ENCODE measurements at places on chromosomes 12 and 14.

DNA sequence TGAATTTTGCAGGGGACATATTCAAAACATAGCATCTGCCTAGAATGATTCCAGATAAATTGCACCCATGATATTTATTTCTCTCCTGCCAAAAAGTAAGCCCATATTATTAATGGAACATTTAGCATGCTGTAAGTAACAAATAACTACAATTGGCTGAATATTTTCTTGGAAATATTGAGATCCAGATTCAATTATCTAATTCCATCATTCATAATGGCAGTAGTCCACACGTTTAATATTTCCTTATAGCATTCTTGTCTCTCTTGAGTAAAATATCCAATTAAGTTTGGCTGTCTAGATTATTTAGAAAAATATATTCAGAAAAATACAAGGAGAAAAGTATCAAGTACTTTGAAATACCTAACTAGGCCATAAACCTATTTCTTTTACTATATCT is 157.5 kb downstream of the FLRT2 start:
- no peak for DNase-seq

DNA sequence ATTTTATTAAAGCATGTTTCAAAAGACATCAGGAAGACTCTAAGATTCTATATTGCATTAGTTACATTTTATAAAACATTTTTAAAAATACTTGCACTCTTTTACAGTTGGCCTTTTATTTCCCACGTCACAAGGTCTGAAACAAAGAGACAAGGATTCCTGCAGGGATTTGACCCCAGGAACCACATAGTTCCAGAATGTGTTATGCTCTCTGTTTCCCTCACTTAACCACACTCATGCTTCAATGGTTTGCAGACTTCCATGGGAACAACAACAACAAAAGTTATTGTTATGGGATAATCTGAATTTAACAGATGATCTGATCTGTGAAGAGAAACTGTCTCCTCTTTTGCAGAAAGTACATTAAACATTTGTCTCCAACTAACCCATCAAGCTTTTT is 104.3 kb upstream of the PPFIA2 start:
- DNase-seq = peak; percentile 9

- DNase-seq = no peak
These were observed 103.5 kb upstream of the SLC38A2 start for GRCh38 chr12:46475972-46476645.

- DNase-seq = no peak
These were observed 321.6 kb upstream of the SFSWAP start for GRCh38 chr12:131389054-131390013.

GRCh38 chr12:101823891-101824290 is 6.9 kb downstream of the GNPTAB start:
- no peak for DNase-seq

DNA sequence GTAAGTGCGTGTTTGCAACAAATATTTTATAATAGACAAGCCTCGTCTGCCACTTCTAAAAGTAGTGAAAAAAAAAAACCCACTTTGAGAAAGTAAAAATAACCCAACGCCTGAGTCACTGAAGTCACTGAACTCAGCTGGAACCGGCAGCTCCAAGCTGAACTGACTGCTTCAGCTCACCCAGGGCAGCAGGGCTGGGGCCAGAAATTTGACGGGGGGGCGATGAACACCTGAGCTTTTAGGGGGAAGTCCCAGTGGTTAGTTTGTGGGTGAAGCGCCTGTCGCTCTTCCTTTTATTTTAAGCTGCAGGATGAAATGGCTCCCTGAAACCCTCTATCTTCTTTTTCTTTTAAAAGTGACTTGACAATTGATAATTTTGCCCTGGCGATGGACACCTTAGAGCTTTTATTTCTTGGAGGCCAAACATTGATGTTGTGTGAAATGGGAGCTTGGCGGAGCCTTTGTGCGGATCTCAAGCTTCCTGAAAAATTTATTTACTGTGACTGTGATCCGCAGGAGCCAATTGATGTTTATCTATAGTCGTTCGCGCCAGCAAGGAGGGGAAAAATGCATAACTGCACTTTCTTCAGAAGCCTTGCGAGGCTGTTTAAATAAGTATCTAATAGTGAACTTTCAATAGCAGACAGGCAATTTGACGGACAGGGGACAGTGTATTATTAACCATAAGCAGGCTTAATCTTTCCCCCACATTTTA is 173.2 kb upstream of the MYL2 start:
- DNase-seq = no peak

- peak; percentile 11 for DNase-seq
These were observed 15.3 kb upstream of the SPIC start for GRCh38 chr12:101459642-101460346.

DNA sequence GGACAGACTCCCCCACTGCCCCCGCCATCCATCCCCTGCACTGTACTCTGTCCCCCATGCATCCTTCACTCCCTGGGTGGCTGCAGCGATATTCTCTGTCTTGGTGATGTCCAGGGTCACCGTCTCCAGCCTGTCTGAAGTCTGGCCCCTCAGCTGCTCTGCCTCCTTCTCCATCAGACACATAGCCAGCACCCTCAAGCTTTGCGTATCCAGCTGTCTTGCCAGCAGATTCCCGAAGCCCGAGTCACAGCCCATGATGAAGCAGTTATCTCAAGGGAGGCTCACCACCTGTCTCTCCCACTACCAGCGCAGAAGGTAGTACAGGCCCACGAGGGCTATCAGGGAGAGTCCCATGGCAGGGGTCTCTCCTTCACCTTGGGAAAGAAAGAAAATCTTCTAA is 77.8 kb downstream of the HSD17B6 start:
- DNase-seq = no peak

DNA sequence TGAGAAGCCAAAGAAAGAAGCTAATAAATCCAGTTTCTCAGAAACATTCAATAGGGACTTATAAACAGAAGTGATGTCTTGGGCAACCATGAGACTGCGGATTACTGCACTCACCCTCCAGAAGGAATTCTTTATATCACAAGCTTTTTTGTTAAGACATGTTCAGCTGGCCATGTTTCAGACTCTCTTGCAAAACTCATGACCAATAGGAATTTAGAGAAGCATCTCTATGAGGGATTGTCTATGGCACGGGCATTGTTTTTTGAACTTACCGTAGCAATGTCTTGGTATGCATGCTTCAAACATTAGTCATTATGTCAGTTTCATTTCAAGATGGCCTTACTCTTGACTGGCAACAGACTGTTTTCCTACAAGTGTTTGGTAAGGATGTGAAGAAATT is 15.5 kb upstream of the ZNF268 start:
- no peak for DNase-seq

DNA sequence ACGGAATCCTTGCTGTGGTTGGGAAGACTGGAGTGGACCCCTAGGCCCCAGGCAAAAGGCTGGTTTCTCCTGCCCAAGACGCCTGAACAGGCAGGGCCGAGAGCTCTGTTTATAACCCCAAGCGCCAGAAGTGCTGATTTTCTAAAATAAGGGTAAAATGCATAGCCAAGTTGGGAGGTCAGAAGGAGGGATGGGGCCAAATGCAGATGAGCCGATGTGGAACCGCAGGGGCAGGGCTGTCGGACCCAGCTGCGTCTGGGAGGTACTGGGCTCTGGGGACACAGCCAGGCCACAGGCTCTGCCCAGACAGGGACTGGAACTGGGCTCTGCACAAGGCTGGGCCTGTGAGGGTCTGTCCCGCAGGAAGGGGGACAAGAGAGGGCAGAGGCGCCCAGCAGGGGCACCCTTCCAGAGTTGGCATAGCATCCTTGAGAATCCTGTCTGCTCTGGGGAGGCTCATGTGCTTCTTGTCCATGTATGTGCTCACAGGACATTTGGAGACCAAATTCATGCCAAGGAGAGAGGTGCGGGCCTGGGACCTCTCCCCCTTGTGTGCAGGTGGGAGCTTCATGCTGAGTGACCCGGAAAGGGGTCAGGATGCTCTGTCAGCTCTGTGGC is 49.1 kb downstream of the JAG2 start:
- DNase-seq = no peak

DNA sequence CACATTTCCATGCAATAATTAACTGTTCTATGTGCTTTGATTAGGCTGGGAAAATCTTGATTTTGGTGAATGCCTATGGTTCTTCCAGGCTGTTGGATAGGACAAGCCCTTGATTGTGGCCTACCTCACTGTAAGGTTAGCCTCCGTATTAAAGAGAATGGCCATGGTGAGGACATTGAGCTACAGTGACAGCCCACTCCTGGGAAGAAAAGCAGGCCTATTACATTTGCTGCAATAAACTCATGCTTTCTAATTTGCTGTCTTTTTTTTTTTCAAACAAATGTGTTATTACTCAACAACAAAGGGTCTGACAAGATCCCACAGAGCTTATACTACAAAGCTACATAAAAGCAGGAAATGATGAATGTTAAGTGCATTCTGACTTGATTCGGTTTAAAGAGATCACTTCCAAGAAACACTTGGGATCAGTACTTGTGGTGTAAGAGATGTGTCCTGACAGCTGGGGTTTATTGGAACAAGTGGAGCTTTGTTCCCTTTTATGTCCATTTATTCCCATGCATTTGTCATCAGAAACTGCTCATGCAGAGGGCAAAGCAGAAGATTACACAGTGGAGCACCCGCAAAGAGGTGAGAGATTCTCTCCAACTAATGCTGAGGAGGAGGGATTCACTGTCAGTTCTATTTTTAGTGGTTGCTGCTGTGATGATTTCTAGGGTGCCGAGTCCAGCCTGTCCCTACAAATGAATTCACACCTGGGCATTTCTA is 29.1 kb upstream of the KCNK10 start:
- DNase-seq = no peak

DNA sequence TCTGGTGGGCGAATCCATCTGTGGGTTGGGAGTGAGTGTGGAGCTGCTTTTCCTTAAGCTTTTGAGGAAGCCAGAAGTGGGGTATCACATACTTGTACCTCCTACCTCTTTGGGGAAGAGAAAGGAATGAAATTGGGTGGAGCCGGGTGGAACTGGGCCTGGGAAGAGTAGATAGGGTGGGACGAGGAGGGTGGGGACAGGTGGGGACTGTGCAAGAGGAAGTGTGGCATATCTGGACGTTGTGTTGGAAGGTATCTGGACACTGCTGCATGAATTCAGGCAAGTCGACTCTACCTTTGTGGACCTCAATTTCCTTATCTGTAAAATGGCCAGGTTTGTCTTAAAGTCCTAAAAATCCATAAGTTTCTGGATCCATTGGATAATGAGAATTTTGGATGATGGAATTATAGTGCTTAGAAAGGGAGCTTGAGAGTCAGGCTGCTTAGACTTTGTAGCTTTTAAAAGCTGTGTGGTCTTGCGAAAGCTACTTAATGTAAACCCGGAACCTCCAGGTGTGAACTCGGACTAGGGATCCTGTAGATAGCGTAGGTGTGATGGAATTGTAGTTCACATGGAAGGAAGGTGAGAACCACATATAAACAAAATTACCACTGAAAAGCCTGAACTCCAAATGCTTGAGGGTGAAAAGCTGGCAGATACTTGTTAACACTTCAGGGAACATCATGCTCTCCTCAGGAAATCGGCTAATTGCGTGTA is 2.1 kb downstream of the VRTN start:
- no peak for DNase-seq

GRCh38 chr14:68426661-68427549 is 366.0 kb downstream of the ZFP36L1 start:
- DNase-seq = no peak

DNA sequence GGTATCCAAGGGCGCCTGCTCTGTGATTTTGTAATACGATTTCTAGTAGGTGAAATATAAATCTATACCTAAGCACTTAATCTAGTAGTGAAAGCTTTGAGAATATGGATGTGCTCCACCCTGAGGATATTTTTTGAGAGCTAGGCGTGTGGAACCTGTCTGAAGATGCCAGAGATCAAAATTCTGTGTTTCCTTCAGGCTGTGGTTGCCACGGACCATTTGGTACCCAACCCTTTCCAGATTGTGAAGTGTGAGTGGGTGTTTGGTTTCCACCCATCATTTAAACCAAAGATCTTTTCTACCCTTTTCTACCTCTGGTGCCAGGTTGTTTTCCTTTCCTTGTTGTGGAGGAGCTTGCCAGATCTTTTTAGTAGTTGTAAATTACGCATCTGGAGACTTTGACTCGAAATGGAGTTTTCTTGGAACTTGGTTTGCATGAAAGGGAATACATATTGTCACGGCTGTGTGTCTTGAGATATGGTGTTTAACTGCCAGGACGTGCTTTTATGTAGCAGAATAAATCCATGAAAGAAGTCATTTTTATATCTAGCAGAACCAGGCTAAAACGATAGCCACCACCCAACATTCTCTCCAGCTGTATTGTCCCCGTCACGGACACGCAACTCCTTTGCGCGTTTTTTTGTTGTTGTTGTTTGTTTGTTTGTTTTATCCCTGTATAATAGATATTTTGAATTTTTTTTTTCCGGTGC is 2.2 kb downstream of the LRFN5 start:
- DNase-seq = no peak

DNA sequence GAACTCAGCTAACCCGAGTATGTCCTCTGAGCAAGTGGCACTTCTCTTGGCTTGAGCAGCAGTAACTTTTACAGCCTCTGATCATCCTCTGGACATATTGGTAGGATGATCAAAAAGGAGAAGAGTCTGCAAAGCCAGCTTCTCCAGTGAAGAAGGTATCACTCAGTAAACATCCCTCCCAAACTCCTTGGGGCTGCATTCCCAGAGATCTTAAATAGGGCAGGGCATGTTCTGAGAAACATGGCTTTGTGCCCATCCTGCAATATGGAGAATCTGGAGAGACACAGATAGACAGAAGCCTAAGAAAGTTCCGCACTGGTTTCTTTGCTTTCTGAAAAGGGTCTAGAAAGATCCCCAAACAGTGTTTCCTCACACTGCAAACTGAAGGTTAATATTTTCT is 65.4 kb downstream of the RBM19 start:
- DNase-seq = no peak

DNA sequence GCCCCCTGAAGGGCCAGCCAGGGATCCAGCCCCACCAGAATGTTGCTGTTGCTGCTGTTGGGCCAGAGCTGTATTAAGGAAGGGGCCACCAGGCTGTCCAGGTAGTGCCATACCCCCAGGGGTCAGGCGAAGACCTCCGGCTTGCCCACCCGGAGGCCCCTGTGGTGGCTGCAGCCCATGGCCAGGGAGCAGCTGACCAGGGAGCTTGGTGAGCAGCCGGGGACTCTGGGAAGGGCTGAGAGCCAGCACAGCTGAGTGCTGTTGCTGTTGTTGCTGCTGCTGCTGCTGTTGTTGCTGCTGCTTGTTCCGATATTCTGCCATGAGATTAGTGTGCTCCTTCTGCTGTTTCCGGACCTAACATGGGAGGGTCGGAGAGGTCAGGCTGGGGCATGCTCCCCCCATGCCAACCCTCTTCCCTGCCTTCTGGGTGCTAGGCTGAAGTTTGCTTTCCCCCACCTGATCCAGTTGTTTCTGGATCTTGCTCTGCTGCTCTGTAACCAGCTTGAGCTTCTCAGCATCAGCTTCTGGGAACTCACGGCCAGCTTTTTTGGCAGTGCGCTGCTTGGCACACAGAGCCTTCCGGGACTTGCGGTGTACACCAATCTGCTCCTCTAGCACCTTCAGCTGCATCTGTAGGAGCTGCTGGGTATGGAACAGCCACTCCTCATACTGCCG is 15.2 kb upstream of the PRKAG1 start:
- no peak for DNase-seq

All from stromal cell of bone marrow (primary cell).